ENCODE measurements at places on chromosomes 1 and 21.

- DNase-seq = no peak
These were observed 126.3 kb upstream of the JUN start for GRCh38 chr1:58909914-58910681.

DNA sequence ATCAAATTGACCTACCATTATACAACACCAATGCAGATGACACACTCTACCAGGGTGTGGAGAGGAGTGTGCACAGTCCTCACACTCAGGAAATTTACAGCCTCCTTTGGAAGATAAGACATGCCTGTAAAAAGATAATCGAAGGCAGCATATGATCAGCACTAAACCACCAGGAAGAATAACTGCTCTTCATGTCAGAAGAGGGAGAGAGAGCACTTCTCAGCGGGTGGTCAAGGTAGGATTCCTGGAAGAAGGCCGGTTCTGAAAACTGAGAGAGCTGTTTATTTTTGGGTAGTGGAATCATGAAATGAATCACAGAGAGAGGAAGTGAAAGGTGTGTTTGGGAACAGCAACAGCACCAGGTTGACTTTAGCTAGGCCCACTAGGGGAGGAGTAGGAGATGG, 14.0 kb upstream of the ZNF697 start:
- no peak for DNase-seq

GRCh38 chr21:16013570-16013969, 283.8 kb downstream of the USP25 start:
- DNase-seq = peak; percentile 94

DNA sequence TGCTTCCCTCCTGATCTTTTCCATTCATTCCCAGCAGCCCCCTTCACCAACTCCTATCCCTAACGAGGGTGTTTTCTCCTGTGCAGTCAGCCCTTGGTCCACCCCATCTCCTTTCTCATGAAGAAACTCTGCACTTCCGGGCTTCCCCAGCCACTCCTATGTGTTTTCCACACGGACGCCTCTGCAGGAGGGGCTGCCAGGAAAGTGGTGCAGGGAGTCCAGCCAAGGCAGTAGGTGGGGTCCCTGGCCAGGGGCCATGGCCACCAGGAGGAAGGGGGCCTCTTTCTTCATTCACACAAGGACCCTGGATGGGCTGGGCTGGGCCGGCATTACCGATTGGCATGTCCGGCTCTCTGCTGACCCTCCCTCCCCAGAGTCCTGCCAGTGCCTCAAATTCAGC, 72.8 kb upstream of the EFHD2 start:
- no peak for DNase-seq

- DNase-seq = no peak
These were observed 273.7 kb downstream of the NTNG1 start for GRCh38 chr1:107414550-107414949.

GRCh38 chr1:232600424-232601258, 29.3 kb downstream of the SIPA1L2 start:
- no peak for DNase-seq

- no peak for DNase-seq
These were observed 185.6 kb upstream of the RUNX1 start for GRCh38 chr21:35234725-35235124.

Measured in DMS79 treated with DMSO at 0.1 percent for 48 hours (cell line).